ENCODE measurements at places on chromosomes 3 and 15.
A peak's percentile ranks its signal among the peaks of the same experiment; 100 is the strongest.

DNA sequence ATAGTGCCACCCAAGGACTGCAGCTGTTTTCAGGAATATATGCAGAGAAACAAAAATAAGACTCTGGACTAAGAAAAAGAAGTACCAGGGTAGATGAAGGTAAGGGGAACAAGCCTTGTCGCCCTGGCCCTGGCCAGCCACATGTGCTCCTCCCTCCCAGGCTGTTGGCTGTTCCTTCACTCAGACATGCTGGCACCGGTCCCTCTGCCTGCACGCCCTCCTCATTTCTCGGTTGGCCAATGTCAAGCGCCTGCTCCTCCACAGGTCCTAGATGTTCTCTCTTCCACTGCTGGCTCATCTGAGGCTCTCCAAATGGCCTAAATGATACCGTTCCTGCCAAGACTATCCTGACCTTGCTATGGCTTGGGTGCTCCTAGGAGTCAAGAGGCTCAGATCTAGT, 288.4 kb upstream of the LYSMD4 start:
- H3K4me3 ChIP-seq: no peak overlapping the region
- H3K4me1 ChIP-seq: peaks cover 1% of the 10 kb centered on the region
- H3K27ac ChIP-seq: no peak overlapping the region
- no peak for DNase-seq

GRCh38 chr3:151356794-151357462, 27.6 kb upstream of the P2RY13 start:
- DNase-seq: no peak
- H3K4me1 ChIP-seq: no peaks in the 10 kb centered on the region
- H3K27me3 ChIP-seq: no peaks in the 10 kb centered on the region
- H3K36me3 ChIP-seq: no peaks in the 10 kb centered on the region
- no peak overlapping the region for H3K27ac ChIP-seq

DNA sequence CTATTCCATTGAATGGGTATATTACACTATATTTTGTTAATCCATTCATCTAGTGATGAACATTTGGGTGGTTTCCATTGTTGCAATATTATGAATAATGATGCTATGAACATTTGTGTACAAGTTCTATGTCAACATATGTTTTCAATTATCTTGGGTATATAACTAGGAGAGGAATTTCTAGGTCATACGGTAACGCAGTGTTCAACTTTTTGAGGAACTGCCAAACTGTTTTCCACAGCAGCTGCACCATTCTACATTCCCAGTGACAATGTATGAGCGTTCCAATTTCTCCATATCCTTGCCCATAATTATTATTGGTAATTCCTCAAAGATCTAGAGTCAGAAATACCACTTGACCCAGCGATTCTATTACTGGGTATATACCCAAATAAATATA, 24.1 kb upstream of the RORA start:
- H3K27me3 ChIP-seq: no peaks in the 10 kb centered on the region
- H3K4me1 ChIP-seq: no peaks in the 10 kb centered on the region
- no peak overlapping the region for H3K27ac ChIP-seq

GRCh38 chr3:57060089-57060821, at the start of gene SPATA12:
Gene SPATA12, plus strand, starts transcription at chr3:57060664. Its CDS starts 13,031 bp downstream, at chr3:57073695.
- H3K27me3 ChIP-seq: no peaks in the 10 kb centered on the region
- no peak within 1 kb of the TSS for H3K4me3 ChIP-seq
- DNase-seq: no peak
- H3K27ac ChIP-seq: peak within 1 kb of the TSS; percentile 53
- peaks cover 11% of the 10 kb centered on the region for H3K4me1 ChIP-seq

DNA sequence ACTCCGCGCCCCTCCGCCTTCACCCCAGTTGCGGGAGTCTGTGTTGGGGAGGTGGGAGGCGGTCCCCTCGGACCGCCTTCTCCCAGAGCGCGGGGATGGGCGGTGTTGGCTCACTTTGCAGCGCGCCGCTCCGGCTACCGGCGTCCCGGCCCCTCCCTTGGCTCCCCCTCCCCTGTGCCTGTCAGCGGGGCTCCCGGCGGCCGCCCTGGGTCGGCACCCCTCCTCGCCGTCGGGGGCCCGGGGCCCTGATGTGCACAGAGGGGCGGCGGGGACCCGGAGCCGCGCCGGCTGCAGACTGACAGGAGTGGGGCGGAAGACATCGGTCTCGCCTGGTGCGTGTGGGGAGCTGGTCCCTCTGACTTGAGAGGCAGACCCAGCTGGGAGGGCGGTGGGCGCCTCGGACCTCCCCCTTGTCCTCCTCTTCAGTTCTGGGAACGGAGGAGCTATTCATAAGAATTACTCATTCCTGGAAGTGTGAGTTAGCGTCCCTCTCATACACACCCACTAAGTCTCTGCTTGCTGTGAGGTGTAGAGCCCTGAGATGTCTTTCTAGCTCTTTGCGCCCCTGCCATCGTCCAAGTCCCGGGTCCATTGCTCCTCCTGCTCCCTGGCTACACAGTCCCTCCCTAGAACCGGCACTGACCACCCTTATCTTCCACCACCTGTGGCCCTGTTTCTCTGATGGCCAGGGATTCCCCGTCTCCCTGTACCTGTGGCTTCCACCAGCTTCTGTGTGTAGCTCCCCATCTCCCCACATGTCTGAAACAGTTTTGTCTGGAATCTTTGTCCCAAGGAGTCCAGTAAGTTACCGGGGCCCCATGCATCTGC, 42.3 kb upstream of the ROPN1 start:
- no peak overlapping the region for H3K27ac ChIP-seq
- no peaks in the 10 kb centered on the region for H3K27me3 ChIP-seq
- no peaks in the 10 kb centered on the region for H3K36me3 ChIP-seq
- peaks cover 11% of the 10 kb centered on the region for H3K4me1 ChIP-seq

- H3K27me3 ChIP-seq: no peaks in the 10 kb centered on the region
- no peak for DNase-seq
- H3K4me3 ChIP-seq: no peak overlapping the region
- H3K36me3 ChIP-seq: no peaks in the 10 kb centered on the region
Observed at GRCh38 chr3:15279671-15280402, 52.5 kb downstream of the SH3BP5 start.
